H7 (cell line): ENCODE measurements at places on chromosomes 5 and 9. TPM values are rescaled to one million over a fixed set of nuclear protein-coding genes. Genes with fewer than 3 reads are reported as not detected.

The CDC20B gene
- not detected in 2 replicates for total RNA-seq

The TUSC1 gene
- total RNA-seq: not detected in 2 replicates

The DMGDH gene
- total RNA-seq: 1.1 TPM in 1 of 2 replicates, not detected in the other

The TAL2 gene
- not detected in 2 replicates for total RNA-seq

The GRHPR gene
- 151 and 170 TPM in 2 replicates for total RNA-seq
